ENCODE measurements at places on chromosomes 5 and 9.

GRCh38 chr9:127758843-127759242 lies 19.6 kb downstream of the SH2D3C start:
- DNase-seq, result no peak

DNA sequence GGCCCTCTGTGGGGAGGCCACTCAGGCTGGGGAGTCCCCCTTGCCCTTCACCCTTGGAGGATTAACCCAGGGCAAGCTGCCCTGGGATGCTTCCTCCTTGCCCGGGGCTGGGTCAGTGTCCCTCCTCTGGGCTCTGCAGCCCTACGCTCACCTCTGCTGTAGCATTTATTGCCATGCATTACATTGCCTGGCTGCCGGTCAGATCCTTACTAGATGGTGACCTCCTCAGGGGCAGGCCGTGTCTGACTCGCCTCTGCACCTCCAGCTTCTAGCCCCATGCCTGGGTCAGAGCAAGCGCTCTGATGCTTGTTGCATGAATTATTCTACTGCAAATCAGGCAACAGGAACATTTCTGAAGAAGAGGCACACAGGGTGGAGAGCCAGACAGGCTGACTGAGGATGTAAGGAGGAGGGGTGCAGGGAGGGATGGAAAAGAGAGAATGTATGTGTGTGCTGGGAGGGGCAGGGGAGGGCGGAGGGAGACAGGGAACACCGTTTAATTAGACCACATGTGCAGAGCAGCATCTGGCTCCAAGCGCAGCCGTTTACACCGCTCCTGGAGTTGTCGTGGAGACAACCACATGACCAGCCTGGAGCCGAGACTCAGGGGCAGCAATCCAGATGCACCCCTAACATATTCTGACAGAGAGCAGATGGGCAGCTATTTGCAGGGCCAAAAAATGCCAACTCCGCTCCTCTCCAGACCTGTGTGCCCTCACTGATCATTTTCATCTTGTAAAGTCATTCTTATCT lies 117.0 kb downstream of the CRB2 start:
- no peak for DNase-seq

DNA sequence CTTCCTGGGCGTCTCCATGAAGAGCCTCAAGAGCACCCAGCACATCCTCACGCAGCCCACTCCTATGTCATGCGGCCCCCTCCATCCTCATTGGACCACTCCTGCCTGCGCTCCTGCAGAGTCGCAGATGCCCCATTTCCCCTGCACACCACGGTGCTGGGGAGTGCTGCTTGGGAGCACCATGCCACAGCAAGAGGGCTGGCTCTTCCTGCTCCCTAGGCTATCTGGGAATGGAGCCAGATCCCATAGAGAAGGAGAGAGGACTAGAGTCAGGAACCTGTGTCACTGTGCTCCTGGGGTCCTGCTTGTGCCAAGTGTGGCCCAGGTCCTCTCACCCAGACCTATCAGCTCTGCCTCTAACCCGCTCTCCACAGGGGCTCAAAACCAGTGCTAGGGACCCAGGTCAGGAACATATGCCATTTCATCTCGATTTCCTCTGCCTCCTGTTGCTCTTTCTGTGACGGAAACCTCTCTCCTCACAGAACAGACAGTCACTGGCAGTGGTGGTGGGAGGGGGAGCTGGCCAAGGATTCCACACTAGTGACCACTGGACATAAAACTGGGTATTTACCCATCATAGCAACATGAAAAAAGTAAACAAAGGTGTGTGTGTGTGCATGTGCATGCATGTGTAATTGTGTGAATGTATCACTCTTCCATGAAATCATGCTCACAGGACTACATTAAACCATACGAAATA lies 178.4 kb downstream of the TTLL11 start:
- no peak for DNase-seq

DNA sequence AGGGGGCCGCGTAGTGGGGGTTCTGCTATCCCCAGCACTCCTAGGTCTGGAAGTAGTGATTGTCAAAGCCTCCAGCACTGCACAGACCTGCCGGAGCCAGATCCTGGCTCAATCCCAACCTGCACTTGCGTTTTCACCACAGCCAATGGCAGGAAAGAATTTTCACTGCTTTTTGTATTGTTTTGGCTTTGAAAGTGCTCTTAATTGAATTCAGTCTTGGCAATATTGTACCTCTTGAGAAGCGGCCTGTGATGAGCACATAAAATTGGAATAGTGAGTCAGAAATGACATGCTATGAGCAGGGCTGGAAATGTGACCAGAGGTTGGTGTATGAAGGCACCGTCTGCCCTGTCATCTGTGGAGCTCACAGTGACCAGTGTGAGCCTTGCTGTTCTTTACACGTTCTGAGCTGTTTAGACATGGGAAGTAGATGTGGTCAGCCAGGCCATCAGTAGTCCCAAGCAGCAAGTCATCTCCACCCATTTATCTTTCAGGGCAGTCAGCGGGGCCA lies 41.5 kb downstream of the SECISBP2 start:
- no peak for DNase-seq

GRCh38 chr9:86751207-86751606 lies 196.1 kb downstream of the GAS1 start:
- no peak for DNase-seq

DNA sequence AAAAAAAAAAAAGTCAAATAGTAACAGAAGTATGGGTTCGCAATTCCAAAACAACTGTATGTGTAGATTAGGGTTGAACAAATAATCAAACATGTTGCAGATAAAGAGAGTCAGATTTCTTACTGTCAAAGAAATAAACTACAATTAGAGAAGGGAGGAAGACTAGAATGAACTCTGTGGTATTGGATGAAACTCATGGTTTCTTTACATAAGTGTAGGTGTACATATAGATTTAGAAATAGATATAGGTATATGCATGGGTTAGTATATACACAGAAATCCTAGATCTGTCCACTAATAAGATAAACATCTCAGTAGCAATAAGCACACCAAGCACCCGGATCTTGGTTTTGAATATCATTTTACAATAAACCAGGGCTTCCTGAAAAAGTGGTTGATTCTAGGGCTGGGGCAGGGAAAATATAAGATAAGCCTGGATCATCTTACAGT lies 21.3 kb downstream of the DTWD2 start:
- no peak for DNase-seq

GRCh38 chr9:107919263-107919662 lies 429.7 kb upstream of the KLF4 start:
- DNase-seq, result no peak

GRCh38 chr9:84573083-84573482 lies 96.4 kb upstream of the NTRK2 start:
- no peak for DNase-seq
